Activated naive CD4-positive, alpha-beta T cell treated with anti-CD3 and anti-CD28 coated beads for 36 hours (primary cell): ENCODE measurements at places on chromosomes 13 and 19. TPM values are rescaled to one million over a fixed set of nuclear protein-coding genes. Genes with fewer than 3 reads are reported as not detected.

RAB3A gene
- 6.0 TPM for total RNA-seq

DNA sequence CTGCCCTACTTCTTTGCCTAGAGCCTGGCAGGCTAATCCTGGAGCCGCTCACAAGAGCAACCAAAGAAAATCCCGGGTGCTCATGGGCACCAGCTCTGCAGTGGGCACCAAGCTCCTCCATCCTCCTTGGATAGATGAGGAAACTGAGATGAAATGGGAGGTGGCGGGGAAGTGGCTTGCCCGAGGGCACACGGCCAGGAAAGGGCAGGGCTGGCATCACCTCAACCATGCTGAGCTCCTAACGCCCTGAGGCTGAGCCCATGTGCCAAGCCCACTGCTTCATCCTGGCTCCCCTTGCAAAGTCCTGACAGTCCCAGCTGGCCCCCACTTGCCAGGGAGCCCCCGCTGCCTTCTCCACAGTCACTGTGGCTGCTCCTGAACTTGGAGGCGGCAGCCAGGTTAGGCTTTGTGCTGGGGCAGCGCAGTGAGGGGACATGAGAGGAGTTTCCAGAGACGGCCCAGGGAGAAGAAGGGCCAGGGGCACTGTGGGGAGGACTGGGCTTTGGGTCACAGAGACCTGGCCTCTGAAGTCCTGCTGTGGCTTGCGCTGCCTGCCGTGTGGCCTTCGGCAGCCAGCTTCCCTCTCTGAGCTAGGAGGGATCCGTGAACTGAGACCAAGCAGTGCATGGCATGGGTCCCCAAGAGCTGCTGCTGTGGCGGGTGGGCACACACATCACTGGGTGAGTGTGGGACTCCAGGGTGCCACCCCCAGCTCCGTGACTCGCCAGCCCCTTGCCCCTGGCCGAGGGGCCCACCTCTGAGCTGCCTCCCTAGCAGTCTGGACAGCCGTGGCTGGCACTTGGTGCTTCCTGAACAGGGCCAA, 17.5 kb downstream of the TMED1 start:
- no peak for DNase-seq

SIGLEC5 gene
- total RNA-seq = 0.12 TPM

DNA sequence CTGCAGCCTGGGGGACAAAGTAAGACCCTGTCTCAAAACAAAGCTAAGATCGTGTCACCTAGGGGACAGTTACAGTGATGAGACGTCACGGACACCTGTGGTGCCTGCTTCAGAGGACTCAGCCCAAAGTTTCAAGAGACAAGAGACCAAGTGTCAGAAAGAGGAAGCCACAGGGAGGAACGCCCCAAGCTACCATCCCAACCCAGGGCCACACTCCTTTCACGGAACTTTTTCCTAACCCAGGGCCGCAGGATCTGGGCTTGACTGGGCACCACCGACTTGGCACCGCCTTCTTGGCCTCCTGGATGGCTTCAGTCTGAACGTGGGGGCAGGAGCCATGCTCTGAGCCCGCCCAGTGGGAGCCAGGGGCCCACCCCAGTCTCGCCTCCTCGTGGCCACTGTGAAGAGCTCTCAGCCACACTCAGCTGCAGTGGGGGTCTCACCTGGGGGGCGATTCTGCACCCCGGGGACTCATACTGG, 8.5 kb downstream of the MOB3A start:
- DNase-seq = no peak

GRCh38 chr13:48731001-48731658, 77.4 kb downstream of the CYSLTR2 start:
- peak; percentile 35 for DNase-seq

- DNase-seq = no peak
Measured at GRCh38 chr13:72029981-72030380, 163.0 kb upstream of the DACH1 start.

GRCh38 chr13:26599403-26599802, 41.9 kb downstream of the WASF3 start:
- DNase-seq = no peak

DNA sequence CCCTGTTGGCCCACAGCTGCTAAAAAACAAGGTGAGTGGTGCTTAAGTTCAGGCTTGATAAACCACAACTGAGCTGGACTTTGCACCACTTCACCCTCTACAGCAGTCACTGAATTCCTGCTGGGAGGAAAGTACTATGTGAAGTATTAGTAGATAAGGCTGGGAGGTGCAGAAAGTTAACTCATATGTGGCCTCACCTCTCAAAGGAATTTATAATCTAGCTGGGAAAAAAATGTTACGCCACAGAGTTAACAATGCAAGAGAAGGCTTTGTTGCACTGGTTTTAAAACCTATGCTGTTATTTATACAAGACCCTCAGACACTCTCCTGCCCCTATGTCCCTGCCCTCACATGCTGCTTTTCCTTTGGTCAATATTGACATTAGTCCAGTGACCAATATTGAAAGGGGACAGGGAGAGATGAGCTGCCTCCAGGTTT, 60.9 kb downstream of the LIG4 start:
- DNase-seq = no peak

DNA sequence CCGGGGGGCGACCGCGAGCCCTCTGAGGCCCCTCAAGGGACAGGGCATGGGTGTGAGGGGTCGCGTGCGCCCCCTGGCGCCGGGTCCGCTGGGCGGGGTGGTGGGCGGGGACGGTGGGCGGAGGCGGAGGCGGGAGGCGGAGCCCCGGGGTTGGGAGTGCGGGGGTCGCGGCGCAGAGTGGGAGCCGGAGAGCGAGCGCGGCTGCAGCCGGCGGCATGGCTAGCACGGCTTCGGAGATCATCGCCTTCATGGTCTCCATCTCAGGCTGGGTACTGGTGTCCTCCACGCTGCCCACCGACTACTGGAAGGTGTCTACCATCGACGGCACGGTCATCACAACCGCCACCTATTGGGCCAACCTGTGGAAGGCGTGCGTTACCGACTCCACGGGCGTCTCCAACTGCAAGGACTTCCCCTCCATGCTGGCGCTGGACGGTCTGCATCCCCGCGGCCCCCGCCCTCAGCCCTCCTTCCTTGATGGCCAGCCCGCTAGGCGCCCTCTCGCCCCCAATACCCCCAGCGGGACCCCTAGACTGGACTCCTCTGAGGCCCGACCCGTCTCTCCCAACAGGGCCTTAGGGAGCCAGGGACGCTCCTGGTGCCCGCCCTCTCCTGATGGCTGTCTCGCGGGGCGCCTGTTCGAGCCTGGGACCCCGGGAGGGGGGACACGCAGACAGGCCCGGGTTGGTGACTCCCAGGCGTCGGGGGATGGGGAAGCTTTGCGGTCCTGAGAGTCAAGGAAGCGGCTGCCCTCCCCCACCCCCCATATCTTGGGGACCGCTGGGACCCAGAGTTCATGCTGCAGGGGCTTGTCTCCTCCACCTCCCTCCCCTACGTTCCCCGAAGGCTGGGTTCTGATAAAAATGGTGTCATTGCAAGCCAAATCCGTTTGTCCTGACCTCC, at the start of gene CLDN10:
Gene CLDN10, plus strand, starts transcription at position 182 of the 903 bp plus-strand sequence. Its CDS starts 34 bp downstream, at position 216.
- DNase-seq = no peak

ZNF888 gene
- total RNA-seq = 4.1 TPM
